Activated CD4-positive, alpha-beta memory T cell treated with anti-CD3 and anti-CD28 coated beads for 36 hours (primary cell): ENCODE measurements at places on chromosomes 7 and 10. TPM values are rescaled to one million over a fixed set of nuclear protein-coding genes. Genes with fewer than 3 reads are reported as not detected.

PNLIPRP2 gene
- total RNA-seq: not detected

ADAMTS14 gene
- not detected for total RNA-seq

NFKB2 gene
- 241 TPM for total RNA-seq

NME8 gene
- not detected for total RNA-seq

ITPRID1 gene
- total RNA-seq: not detected

ANKRD61 gene
- total RNA-seq: 0.17 TPM

LIPM gene
- total RNA-seq: not detected

HPS1 gene
- 44.3 TPM for total RNA-seq

ARMC3 gene
- not detected for total RNA-seq

CYP3A7 gene
- total RNA-seq: not detected

DOCK1 gene
- total RNA-seq: 0.29 TPM

ABHD11 gene
- total RNA-seq: 16.8 TPM

ALDH18A1 gene
- total RNA-seq: 68.6 TPM
